Eye (tissue), 1 donor: ENCODE measurements at places on chromosomes 3 and 15.

- no peak for DNase-seq
Observed at GRCh38 chr15:57495554-57496165, 96.0 kb upstream of the MYZAP start.

- DNase-seq: no peak
Observed at GRCh38 chr15:67547836-67548235, 5.3 kb downstream of the MAP2K5 start.

DNA sequence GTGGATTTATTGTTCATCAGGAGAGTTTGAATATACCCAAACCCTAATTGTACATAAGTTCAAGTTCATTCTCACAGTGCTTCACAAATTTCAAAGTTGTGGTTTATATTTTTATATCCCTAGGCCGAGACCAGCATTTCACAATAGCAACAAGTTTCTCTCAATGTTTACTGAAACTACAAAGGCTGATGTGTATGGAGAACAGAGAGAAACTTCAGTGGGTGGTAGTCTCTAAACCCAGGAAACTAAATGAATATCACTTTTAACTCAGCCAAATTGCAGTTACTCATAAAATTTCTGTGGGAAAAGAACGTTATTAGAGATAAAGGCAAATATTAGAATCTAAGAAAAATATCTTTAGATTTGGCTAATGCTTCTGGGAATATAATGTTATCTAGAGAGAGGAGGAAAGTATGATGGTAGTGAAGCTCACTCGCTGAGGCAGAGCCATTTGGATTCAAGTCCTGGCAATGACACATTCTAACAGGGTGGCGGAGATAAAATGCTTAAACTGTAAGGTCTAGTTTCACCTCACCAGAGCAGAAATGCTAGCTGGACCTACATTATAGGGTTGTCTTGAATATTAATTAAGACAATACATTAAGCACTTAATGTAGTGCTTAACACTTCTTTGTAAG lies 514.8 kb downstream of the EPHA3 start:
- DNase-seq: no peak

DNA sequence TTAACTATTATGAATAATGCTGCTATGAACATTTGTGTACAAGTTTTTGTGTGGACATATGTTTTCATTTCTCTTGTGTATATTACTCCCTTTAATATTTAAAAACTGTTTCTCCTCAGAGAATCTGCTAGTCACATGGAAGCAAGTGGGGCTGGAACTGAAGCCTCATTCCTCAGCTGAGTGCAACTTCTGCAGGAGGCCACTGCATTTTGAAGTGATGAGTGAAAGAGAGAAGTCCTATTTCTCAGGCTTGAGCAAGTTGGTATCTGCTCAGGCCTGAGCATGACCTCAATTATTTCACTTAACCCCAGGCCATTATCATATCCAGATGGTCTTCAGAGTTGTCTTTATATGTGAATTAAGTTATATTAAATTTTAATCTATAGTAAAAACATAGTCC lies 11.5 kb downstream of the TLR9 start:
- DNase-seq: no peak

- no peak for DNase-seq
Observed at GRCh38 chr15:74417225-74417624, 16.5 kb downstream of the SEMA7A start.

- peak; percentile 17 for DNase-seq
Observed at GRCh38 chr3:33058765-33059164, 38.2 kb downstream of the GLB1 start.

DNA sequence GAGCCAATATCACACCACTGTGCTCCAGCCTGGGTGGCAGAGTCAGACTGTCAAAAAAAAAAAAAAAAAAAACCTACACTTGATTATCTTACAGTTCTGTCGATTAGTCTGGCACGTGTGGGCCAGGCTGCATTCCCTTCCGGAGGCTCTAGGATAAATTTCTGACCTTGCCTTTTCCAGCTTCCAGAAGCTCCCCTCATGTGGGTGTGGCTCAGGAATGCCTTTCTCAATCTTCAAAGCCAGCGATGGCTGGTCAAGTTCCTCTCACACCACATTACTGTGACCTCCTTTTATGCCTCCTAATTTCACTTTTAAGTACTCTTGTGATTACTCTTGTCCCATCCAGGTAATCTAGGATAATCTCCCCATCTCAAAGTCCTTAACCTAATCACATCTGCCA lies 58.2 kb upstream of the DUT start:
- DNase-seq: no peak

- DNase-seq: no peak
Observed at GRCh38 chr15:84009616-84010015, 226.0 kb upstream of the GOLGA6L4 start.

DNA sequence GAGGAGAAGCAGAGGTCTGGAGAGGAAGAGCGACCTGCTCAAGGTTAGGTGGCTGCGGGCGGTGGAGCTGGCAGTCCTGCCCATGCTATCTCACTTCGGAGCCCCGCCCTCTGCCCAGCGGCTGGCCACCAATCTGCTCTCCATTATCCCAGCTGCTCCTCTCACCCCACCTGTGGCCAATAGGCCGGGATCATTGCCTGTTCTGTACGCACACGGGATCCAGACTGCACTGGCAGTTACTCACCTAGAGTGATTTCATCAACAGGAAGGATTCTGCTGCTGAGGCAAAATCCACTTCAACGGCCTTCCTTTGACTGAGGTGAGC lies 100.6 kb downstream of the TLE3 start:
- no peak for DNase-seq

DNA sequence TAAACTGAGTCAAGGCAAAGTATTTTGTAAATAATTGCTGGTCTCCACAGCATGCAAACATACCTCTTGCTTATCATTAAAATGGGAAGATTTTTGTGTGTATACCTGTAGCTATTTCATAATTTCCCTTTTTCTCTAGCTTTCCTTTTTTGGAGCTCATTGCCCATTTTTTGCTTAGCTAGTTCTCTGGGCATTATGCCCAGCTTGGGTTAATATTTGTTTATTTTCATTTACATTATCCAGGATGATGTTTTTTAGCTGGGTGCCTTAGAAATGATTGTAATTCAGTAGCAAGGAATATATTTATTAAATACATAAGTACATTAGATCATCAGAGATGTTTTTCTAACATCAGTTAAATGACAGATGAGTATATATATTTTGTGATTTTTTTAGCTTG lies 1271.7 kb upstream of the GBE1 start:
- DNase-seq: no peak

DNA sequence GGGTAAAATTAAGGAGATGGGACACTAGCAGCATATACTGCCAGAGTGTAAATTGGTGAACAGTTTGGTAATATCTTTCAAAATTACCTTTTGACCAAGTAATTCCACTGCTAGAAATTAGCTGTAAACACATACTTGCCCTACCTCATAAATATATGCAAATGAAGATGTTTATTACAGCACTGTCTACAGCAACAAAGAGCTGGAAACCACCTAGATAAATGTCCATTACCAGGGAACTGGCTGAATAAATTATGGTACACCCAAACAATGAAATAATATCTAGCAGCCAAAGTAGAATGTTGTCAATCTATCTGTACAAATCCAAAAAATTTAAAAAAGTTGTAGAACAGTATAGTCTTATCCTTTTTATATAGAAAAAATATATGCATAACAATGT lies 105.9 kb upstream of the FAM3D start:
- DNase-seq: no peak

DNA sequence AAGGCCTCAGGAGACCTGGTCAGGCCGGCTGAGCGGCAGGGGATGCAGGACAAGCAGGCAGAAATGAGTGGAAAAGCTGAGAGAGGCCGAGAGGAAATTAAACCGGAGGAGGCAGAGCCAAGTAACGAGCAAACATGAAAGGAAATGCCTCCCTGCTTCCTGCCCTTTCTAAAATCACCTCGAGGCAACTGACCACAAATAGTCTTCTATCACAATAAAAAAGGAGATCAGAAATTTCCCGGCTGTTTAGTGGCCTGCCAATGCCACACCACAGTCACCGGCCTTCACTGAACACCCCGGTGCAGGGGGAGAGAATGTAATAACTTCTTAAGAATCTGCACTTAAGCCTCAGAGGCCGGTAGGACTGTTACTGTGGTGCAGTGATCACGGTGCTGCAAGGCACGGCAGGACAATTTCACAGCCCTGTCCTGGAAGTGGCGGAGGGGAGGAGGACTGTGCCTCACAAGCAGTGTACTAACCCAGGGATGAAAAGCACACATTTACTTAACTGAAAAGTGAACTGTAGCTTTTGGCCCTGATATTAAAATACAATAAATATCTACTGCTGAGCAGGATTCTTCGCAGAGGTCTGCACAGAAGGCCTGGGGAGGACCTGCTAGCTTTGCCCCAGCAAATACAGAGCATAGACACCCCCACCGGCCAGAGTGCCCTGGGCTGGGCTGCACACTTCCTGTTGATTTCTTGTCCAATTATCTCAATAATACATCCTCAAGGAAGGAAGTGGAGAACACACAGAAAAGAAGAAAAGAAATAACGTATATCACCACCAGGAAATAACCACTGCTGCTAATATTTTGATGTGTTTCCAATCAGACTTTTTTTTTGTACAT lies 183.5 kb upstream of the NSMCE3 start:
- peak; percentile 33 for DNase-seq
